ENCODE measurements at places on chromosomes 1 and 21.

DNA sequence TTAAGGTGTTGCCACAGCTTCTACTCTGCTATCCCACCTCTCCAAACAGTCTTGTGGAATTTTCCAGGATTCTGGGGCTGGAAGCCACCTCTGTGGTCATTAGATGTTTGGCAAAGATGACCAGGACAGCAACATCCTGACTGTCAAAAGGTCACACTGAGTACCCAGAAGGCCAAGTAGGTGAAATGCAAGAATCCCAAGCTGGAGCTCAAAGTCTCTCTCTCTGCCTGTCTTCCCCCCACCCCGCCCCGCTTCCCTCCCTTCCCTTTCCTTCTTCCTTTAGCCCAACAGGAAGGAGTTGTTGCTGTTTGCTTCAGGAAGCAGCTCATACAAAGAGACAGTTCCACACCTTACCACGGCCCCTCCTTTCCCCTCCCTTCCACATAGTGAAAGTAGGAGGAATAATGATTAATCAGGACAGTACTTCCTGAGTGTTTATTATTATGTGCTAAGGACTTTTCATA is 75.6 kb upstream of the SLC2A1 start:
- DNase-seq, result no peak

- DNase-seq, result no peak
These were observed 6.1 kb upstream of the S100A2 start for GRCh38 chr1:153571706-153572105.

DNA sequence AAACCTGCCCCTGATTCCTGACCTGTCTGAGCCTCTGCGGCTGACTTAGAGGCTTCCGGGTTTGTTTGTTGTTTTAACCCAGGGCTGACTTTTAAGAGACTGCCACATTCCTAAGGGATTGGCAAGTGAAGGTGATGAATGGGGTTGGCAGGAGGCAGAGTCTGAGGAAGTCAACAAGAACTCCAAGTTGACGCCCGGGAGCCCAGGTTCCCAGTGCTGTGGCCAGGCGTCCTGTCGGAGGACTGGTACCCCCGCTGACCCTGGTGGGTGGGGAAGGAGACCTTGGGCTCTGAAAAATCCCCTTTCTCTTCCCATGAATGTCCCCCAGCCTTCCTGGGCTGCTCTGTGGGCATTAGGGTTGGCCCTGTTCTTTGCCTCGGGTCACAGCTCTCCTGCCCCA is 19.7 kb upstream of the EPS8L3 start:
- DNase-seq, result peak; percentile 57

DNA sequence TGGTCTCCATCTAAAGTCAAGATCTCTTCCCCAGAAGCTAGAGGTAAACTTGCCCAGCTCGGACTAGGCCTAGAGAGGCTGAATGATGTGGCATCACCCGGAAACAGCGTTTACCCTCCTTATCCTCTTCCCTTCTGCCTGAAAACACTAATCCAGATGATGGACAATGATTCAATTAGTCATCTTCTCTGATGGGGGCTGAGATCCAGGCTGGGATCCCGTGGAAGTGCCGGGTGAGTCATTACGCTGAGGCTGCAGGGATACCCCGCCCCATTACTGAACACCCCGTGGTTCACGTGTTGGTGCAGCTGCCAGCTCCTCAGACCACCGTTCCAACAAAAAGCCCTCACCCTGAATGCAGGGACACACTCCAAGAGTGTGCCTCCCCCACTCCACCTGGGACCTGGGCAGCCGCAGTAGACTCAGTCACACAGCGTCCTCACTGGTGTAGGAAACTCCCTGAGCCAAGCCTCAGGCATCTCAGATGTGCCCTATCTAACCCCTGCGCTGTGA is 2.0 kb downstream of the S100A6 start:
- DNase-seq, result peak; percentile 75

DNA sequence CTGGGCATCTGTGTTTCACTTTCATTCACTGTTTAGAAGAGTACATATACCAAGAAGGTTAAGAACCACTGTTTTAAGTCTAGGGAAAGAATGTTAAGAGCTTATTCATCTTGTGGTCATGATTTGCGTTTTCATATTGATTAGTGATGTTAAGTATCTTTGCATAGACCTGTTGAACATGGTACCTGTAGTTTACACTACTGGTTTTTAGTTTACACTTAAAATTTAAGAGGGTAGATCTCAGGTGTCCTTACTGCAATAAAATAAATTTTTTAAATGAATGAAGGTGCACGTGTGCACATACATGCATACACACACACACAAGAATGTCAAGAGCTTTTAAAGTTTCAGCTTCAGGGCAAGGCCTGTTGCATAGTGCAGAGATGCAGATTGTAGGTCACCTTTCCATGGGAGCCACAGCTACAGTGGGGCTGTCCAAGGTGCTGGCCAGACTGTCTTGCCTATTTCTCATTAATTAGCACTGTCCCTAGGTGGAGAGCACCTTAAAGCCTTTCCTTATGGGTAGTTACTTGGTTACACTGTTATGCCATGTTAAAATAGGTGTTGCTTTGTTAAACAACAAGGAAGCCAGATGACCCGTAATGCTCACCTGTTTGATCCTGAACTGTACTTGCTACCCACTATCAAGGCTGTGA is 543.0 kb upstream of the DAB1 start:
- peak; percentile 3 for DNase-seq

DNA sequence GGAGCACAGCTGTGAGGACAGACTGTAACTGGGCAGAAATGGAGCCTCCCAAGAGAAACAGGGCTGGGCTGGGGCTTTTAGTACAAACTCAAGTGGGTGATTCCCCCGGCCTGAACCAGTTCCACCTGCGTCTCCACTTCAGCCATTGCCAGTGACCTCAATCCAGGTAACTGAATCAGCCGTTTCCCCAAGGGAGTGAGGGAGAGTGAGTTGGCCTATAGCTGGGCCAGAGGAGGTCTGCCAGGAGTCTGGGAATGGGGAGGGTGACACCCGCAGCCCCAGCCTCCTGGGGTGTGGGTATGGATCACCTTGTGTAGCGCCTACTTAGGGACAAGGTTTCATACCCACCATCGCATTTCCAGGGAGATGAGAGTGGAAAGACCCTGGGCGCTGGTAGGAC is 8.5 kb downstream of the SLC26A9 start:
- no peak for DNase-seq

DNA sequence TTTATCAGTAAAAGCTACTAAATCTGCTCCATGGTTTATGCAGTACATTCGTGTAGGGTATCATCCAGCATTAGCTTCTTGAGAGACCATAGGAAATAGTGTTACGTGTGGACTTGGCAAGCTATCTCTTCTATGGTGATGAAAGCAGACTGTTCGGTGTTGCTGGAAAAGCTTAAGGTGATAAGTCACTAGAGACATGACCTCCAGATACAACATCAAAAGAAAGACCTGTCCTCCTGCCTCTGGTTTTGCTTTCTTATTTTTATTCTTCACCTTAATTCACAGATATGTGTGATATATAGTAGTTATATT is 53.5 kb upstream of the S1PR1 start:
- DNase-seq, result no peak

DNA sequence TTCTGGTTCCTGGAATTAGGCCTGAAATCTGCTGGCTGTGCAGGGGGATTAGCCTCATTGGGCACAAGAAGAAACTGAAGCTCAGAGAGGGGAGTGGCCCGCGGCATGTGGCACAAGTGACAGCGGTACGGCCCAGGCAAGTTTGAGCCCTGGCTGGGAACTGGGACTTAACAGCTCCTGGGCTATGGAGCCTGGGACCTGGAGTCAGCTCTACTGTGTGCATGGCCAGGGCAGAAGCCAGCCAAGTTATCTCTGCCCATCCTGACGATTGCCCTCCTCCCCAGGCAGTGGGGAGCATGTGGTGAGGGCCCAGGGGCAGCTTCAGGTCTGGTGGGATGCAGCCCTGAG is 61.3 kb downstream of the ALPL start:
- no peak for DNase-seq

DNA sequence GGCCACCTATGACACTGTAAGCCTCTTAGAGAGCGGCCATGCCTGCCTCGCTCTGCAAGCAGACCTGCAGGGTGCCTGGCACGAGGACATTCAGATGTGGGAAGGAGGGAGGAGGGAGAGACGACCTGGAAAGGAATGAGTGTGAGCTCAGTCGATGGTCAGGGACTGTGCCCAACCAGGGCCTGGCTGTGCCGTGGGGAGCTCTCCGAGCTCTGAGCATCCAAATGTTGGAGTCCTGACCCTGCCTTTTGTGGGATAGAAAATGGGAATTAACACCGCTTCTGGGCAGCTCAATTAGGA is 7.3 kb downstream of the CSTB start:
- no peak for DNase-seq

GRCh38 chr21:42760951-42761751 is 107.7 kb downstream of the PDE9A start:
- DNase-seq, result no peak

DNA sequence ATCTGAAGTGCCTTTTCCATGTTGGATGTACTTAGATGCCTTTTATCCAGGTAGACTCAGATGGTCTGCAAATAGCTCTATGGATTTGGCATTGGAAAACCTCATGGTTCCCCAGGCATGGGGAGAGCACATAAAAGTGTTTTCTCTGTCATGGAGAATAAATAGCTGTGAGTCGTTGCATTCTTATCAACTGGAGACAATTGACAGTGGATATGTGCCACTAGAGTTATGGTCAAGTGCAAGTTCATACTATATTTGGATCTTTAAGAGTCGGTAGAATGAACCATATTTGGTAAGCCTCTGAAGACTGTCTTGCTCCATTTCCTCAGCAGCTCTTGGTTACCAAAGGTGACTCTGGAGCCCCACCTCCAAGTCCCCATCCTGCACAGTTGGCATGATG is 83.7 kb downstream of the ROR1 start:
- DNase-seq, result no peak

All from adipocyte (in vitro differentiated cells).